ENCODE measurements at places on chromosomes 11 and 22.

- no peak for DNase-seq
Observed at GRCh38 chr11:15896530-15896929, 459.8 kb downstream of the SOX6 start.

DNA sequence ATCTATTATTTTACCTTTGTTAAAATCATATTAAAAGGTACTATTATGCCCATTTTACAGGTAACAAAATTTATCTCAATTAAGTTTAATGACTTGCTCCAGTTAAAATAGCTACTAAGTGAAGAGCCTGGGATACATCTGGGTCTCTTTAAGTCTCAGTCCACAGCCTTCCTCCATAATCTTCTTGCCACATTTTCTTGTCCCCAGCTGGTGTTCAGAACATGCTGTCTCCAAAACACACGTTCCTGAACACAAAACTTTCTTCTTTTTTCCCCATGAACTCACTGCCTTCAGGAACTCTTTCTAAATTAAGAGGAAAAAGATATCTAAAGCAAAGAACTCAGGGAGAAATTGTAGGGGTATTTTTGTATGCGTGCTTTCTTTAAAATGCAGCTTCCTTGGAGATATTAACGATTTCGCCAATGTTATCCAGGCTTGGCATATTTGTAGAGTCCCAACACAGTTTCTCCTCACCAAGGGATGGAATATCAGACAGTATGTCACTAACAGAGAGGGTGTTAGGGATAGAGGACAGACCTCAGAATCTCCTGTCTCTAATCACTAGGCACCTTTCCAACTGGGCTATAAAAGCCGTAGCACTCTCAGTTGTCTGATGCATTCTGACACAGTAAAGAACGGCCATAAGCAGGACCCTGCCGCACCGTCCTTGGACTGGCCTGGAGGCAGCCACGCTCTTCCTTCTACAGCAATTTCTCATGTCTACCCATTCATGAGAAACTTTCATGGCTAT lies 232.8 kb upstream of the BLID start:
- DNase-seq, result no peak

DNA sequence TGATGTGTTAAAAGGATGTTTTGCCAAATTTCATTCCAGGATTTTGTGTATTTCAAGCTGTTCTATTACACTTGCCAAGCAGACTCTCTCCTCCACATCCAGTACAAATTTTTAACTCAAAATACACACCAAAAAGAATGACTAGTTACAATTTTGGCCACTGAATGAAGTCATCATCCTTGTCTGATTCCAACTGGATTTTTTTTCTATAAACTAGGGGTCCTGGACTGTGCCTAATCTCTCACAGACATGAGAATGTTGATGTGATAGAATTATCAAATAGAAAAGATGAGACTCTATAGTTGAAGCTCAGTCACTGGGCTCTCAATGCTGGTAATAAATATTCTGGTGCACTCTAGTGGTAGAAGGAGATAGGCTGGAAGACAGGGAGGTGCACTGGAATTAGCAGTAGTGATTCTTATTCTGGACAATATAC lies 85.8 kb downstream of the FANCF start:
- no peak for DNase-seq

DNA sequence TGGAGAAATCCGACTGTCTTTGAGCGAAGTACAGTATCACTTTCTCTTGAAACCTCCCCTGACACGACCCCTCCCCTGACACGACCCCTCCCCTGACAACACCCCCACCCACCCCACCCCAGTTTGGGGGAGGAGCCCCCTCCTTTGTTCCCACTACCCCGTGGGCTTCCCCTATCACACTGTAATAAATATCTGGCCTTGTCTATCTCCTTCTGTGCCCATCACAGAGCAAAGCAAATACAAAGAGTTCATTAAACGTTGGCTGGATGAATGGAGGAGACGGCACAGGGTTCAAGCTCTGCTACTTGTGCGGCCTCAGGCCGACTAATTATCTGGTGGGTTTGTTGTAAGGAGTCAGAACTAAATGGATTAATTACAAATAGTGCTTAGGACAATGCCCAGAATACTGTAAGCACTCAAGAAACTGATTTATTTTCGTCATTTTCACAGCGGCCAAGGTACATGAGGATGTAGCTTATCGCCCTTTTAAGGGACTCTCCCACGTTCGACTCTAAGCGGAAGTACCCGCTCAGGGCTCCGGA lies 628 bp upstream of the GGA1 start:
- no peak for DNase-seq

- peak; percentile 1 for DNase-seq
Observed at GRCh38 chr11:20451568-20451967, 64.1 kb downstream of the PRMT3 start.

Measured in EL (cell line).